ENCODE measurements at places on chromosomes 12 and 14. TPM values are rescaled to one million over a fixed set of nuclear protein-coding genes. Genes with fewer than 3 reads are reported as not detected.

DNA sequence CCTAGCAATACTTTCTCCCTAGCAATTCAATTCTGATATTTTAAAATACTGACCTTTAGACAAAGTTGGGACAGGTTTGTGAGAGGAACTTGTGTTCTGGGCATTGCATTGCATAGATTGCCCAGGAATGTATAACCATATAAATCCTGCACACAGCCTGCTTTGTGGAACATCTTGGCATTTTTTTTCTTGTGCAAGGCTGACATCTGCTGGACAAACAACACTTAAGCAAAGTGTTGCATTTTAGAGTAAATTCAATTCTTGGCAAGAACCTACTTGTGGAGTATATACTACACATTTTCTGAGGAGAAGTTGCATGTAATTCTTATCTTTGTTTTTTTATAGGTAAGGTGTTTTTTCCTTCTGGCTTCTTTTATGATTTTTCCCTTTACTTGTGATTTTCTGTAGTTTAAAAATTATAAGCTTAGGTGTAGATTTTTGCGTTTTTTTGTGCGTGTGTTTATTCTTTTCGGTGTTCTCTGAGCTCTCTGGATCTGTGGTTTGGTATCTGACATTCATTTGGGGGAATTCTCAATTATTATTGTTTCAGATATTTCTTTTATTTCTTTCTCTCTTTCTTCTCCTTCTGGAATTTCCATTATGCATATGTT, 26.4 kb downstream of the TESPA1 start:
- DNase-seq: peak; percentile 49

- no peak for DNase-seq
Observed at GRCh38 chr14:96824283-96824682, 27.1 kb downstream of the VRK1 start.

GRCh38 chr14:97074856-97075255, 277.7 kb downstream of the VRK1 start:
- no peak for DNase-seq

DNA sequence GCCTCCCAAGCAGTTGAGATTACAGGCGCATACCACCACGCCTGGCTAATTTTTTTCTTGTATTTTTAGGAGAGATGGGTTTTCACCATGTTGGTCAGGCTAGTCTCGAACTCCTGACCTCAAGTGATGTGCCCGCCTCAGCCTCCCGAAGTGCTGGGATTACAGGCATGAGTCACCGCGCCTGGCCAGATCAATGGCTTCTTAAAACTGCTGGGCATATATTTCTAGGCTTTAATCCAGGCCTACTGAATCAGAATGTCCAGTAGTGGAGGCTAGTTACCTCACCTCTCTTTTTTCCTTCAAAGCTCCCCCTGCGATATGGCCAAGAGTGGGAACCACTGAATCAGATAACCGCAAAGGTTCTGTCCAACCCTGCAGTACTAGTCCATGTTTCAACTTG, 17.1 kb downstream of the POU6F1 start:
- DNase-seq: no peak

DNA sequence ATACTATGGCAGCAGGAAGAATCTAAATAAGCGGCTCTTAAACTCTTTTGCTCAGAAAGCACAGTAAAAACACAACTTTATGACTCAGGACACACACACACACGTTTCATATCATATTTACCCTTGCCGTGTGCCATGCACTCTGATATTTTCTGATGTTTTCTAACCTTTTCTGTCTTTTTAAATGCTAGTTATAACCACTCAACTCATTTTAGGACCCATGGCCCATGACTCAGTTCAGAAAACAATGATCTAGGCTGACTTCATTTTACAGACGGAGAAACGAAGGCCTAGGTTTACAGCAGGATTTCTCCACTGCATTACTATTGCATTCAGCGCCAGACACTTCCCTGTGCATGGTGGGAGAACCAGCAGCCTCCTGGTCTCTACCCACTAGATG, 9.1 kb downstream of the VWF start:
- no peak for DNase-seq

DNA sequence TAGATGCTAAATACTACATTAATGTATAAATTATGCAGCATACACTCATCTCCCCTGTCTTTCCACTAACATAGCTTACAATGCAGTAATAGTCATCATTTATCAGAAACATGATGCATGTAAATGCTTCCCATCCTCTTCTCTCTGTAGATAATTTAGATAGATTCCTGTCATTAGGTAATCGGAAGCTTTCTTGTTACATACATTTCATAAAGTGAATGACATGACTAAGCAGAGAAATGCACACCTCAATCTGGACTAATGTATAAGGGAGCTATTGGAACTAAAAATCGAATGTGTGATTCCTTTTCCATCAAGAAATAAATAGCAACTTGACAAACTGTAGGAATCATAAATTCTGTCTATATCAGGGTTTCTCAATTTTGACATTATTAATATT, 273.4 kb downstream of the RASSF9 start:
- no peak for DNase-seq

- no peak for DNase-seq
Observed at GRCh38 chr14:101939646-101940170, 24.7 kb upstream of the DYNC1H1 start.

- no peak for DNase-seq
Observed at GRCh38 chr12:53586745-53587144, 39.4 kb downstream of the ATF7 start.

DNA sequence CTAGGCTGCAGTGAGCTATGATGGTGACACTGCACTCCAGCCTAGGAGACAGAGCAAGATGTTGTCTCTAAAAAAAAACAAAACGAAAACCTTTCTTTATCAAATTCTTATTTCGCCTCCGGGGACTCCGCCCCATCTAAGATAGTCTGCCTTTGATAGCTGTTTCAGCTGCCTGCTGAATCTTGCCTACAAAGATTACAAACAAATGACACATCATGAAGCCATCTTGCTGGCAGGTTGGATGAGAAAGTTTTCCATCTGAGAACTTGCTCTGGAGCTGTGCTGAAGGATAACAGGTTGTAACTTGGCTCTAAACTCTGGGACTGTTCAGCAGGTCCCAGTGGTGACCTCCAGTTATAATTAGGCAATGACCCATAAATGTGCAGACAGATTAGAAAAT, 41.8 kb upstream of the AEBP2 start:
- DNase-seq: no peak

DNA sequence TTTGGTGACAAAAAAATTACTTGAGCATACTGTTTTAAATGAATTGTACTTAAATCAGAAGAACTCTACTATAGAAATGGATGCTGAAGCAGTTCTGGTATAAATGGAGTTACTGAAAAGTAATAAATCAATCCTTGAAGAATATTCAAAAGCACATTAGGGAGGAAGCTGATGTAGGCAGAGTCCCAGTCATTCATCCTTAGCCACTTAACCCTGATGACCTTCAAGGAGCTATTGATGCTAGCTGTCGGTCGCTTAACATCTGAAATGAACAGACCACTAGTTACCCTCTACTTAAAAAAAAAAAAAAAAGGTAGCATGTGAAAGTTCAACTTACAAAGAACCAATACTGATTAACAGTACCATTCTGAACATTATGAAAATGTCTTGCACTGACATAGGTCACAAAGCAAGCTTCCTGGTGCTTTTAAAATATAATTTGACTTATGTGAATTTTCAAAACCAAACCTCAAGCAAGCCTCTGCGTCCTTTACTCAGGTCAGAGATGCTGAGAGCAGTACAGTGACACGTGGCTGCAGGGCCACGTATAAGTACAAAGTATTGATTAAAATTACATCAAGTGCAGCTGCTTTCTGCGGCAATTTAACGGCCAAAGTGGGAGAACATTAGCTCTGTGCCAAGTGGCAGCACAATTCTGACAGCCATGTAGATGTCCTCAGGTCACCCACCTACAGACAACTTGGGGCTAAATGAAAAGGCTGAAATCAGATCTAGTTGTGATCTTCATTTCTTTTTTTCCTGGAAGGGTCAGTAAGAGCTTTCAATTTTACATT, 18.1 kb downstream of the PPM1H start:
- DNase-seq: no peak

- no peak for DNase-seq
Observed at GRCh38 chr14:42141328-42141727, 534.7 kb downstream of the LRFN5 start.

GRCh38 chr12:6310771-6311610, 509 bp downstream of the PLEKHG6 start:
- no peak for DNase-seq

The OR6C2 gene
- total RNA-seq: not detected

The CCDC38 gene
- total RNA-seq: not detected

The CLEC4A gene
- total RNA-seq: 0.50 TPM

The LMNTD1 gene
- total RNA-seq: not detected

The SLC5A8 gene
- not detected for total RNA-seq

The RIMBP2 gene
- total RNA-seq: not detected

The CCDC198 gene
- total RNA-seq: not detected

The CMKLR1 gene
- not detected for total RNA-seq
